ENCODE measurements at places on chromosomes 3 and 15. TPM values are rescaled to one million over a fixed set of nuclear protein-coding genes. Genes with fewer than 3 reads are reported as not detected.

DNA sequence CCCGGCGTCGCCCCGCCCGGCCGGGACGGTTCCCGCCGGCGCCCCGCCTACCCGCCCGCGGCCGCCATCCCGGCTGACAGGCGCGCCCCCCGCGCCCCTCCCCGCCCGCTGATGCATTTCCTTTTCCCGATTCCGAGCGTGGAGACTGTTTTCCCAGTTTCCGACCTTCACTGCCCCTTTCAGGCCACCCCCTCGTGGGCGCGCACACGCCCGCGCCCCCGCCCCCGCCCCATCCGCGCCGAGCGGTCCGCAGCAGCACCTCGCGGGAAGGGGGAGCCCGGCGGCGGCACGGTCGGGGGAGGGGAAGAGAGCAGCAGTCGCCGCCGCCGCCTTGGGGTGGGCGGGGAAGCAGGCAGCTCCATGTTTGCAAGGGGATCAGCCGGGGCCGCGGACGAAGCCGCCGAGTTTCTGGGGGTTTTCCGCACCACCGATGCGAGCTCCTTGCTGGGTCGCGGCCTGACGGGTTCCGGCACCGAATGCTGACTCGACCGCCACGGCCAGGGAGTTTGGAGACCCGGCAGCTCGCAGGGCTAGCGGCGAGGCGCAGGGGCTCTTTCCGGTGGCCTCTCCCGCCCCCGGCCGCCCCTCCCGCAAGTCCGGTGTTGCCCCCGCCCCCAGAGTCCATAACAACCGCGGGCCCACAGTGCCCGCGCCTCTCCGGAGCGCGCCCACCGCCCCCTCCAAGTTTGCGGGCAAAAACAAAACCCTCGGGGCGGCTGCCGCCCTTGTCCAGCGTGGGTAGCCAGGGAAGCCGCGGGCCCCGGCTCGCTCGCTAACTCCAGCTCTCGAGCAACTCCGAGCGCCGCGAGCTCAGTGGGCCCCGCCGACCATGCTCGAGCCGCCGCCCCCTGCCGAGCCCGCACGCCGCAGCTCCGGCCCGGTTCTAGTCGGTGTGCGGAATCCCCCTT is 3.2 kb upstream of the SIN3A start:
- peak overlapping the region; percentile 96 for H3K27ac ChIP-seq
- peaks cover 2% of the 10 kb centered on the region for H3K36me3 ChIP-seq

DNA sequence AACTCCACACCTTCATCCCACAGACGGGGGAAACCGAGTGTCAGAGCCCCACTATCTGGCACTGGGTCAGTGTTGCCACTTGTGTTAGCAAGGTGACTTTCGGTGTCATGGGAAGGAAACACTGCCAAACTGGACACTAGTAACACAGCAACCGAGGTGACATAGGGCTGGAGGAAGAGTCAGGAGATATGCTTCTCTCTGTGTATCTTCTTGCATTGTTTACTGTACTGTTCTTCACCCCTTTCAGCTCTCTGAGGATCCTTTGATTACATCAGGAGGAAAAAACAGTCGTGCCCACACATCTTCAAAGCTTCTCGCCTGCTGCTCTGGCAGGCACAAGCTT is 109.4 kb upstream of the RAD18 start:
- no peak overlapping the region for H3K4me3 ChIP-seq
- H3K36me3 ChIP-seq = no peaks in the 10 kb centered on the region
- H3K27ac ChIP-seq = no peak overlapping the region
- no peaks in the 10 kb centered on the region for H3K4me1 ChIP-seq
- no peak for DNase-seq

The B3GALNT1 gene
- total RNA-seq = 14.7 TPM

The MYO5C gene
- total RNA-seq = 2.5 TPM

GRCh38 chr3:33117461-33117860 is 3.6 kb downstream of the CRTAP start:
- peaks cover 18% of the 10 kb centered on the region for H3K4me1 ChIP-seq
- H3K4me3 ChIP-seq = no peak overlapping the region
- H3K27me3 ChIP-seq = no peaks in the 10 kb centered on the region
- H3K36me3 ChIP-seq = peaks cover 2% of the 10 kb centered on the region
- DNase-seq = no peak

DNA sequence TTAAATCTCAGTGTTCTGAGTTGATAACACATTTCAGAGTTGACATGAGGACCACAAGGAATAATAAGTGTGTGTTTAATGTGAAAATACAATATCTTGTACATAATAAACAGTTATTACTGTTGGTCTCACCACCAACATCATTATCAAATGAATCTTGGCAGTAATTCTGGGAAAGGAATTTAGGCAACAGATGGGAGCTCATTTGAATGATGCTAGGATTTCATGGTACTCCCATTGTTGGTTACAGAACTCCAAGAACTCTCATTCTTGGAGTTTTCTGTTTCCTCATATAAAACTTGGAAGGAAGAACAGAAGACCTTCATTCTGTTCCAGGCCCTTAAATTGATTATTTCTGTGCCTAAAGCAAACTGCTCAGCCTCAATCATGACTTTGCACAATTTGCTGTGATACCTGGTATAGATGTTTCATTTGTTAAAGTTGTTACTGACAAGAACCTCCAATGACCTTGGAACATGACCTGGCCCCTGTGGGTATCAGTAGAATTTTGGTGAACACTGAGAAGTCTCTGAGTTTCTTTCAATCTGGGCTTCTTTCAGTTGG is 385.8 kb downstream of the LPP start:
- H3K36me3 ChIP-seq = peaks cover 10% of the 10 kb centered on the region
- DNase-seq = no peak
- H3K27me3 ChIP-seq = no peaks in the 10 kb centered on the region
- no peak overlapping the region for H3K4me3 ChIP-seq
- H3K27ac ChIP-seq = no peak overlapping the region
- H3K4me1 ChIP-seq = peaks cover 3% of the 10 kb centered on the region

DNA sequence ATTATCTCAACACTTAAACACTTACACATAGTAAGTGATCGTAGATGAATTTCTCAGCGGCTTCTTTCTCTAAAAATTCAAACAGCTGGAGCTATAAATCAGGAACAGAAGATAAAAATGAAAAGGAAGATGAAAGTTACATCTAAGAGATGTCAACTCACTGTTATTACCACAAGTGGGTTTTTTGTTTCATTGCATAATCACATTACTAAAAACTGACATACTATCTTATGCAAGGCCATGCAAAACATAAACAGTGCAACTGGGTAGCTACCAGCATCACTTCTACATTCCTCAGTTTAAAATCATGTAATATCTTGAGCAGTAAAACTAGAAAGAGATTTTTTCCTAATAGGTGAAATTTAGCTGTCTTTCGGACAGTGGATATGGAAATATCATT is 14.9 kb downstream of the MINDY4B start:
- H3K27me3 ChIP-seq = peaks cover 8% of the 10 kb centered on the region
- H3K36me3 ChIP-seq = no peaks in the 10 kb centered on the region
- no peak for DNase-seq
- H3K27ac ChIP-seq = no peak overlapping the region

- no peaks in the 10 kb centered on the region for H3K27me3 ChIP-seq
- DNase-seq = no peak
- no peak overlapping the region for H3K27ac ChIP-seq
- H3K4me1 ChIP-seq = no peaks in the 10 kb centered on the region
Measured at GRCh38 chr3:112304611-112305010, 10.6 kb upstream of the SLC9C1 start.

The COMMD4 gene
- 103 TPM for total RNA-seq

All from activated CD8-positive, alpha-beta T cell treated with anti-CD3 and anti-CD28 coated beads, Interleukin-2, amount 10 ng/mL, durations not matched to agents 7 days and 5 days (primary cell).